GOT3 (cell line): ENCODE measurements at places on chromosomes 1 and 21.

GRCh38 chr1:62235576-62235975 lies 40.9 kb downstream of the L1TD1 start:
- no peak for DNase-seq

- no peak for DNase-seq
Measured at GRCh38 chr1:234500269-234500668, 21.3 kb upstream of the TARBP1 start.

DNA sequence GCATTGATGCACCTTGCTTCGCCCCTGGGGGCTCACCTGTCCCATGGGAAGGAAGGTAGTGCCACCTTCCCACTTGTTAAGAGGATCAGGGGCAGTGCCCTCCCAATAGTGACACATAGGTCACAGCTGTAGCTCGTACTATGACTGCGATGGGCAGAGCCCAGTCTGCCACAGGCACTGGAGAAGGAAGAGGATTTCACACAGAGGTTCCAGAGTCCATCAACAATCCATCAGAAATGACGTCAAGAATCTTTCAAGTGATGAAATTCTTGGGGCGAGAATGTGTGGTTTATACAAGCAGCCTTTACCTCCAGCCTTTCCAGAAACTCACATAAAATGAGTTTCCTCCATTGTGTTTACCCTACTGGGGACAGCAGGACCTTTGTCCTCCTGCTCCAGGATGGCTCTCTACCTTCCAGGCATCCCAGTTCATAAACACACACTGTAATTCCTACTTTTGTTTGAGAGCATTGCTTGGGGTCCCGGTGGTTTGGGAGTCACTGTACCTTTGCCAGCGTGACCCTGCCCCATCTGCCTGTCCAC lies 260.6 kb upstream of the VAMP3 start:
- no peak for DNase-seq

DNA sequence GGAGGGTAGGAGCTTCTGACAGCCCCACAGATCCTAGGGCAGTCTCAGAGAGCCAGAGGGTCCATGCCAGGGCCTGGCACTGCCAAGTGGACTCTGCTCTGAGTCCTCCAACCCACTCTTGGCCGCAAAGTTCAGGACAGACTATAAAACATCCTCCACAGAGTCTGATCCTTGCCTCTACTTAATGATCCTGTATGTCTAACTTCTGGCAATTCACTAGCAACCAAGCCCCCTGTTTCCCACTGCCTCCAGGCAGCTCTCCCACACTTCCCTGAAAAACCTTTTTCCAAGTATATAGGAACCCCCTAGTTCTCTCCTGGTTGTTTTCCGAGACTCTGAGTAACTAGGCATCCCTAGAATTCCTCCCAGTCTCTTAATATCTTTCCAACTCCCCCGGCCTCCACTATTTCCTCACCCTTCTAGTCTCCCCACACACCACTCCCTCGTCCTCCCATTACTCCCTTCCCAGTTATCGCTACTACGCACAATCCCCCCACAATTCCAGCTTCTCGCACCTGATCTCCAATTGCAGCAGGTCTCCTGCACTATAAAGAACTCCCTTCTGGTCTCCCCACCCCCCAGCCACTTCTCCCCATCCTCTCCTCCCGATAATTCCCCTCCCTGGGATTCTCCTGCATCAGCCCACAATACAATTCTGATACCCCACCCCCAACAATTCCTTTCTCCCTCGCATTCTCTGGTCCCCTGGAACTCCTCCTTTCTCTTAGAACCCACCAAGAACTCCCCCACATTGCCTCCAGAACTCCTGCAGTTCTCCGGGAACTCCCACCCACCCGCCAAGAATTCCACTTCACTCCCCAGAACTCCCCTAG lies 574 bp downstream of the IGSF9 start:
- DNase-seq: no peak

DNA sequence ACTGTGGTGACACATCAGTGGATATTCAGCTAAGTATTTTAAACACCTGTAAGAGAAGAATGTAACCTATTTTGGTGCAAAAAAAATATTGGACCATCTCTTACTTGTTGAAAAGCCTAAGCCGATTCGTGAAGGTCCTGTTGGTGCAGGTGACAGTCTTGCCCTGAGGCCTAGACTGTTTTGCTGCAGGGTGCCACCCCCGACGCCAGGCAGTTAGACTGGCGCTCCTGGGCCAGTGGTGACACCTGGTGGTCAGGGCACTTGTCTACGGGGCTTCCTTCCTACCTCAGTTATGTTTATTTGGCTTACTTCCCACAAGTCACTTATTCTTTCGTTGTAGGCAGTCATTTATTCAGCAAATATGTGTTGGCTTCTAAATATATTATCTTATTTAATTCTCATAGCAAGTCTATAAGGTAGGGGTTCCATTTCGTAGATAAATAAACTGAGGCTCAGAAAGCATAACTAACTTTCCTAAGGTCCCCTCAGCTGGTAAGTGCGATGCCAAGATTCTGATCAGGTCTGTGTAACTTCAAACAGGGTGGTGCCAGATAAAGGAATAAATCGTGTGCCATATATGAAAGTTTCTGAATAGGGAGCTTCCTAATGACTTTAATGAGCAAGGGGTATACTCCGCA lies 1.9 kb downstream of the EEIG2 start:
- DNase-seq: no peak

DNA sequence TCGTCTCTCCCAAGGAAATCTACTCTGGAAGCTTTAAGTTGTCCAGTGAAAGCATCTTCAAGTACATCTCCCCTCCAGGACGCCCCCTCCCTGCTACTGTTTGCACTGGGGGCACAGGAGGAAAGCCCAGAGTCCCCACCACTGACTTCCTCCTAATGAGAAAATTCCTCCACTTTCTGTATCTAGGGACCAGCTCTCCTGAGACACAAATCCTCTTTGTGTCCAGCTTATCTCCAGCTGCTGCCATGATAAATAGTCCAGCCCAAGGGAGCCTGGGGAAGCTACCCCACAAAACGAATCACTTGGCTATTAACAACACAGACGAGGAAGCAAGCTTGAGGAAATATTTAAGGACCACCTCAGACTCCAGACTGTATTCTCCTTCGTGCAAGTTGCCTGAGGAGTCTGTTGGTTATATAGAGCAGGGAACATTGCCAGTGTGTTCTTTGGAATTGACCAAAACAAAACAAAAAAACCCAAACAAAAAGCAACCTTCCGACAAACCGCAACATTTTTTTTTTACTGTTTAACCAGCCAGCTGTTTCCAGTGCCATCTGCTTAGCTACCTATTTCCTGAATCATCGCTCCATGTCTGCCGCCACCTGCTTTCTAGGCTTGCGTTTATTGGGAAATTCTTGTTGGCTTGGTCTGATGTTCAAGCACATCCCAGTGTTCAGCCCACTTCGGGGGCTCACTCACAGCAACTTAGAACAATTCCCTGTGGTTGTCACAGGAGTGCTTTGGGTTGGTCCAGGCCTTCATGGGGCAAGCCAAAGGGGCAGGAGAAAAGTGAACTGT lies 7.7 kb downstream of the C1orf226 start:
- DNase-seq: no peak

- DNase-seq: no peak
Measured at GRCh38 chr1:59135761-59136255, 161.1 kb upstream of the FGGY start.

DNA sequence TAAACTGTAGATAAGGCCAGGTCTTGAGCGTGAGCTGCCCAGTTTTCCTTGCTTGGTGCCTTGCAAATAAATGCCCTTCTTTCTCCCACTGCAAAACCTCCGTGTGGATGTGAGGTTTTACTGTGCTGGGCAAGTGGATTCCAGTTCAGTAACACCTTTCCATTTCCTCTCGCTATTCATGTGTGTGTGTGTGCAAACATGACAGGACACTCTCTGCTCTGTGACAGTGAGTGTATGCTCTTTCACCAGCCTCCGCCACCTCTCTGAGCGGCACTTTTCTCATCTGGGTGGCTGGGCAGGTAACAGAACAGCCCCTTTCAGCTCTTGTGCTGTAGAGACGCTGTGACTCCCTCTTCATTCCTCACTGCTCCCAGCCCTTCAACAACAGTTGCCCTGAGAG lies 23.9 kb downstream of the CNIH3 start:
- no peak for DNase-seq

DNA sequence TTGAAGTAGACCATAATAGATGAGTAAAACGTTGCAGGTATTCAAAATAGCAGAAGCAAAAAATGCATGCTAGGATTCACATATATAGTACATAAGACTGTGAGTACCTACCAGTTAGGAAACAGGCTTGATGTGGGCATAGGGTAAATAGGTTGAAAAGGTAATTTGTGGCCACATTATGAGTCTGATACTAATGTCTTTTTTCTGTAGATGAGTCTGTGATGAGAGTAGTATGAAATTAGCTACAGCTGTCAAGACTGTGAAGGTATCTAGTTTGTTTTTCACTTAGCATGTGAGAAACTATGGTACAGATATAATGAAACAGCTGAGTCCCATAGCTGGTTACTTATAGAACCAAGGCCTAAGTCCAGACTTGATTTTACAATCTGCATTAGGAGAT lies 12.4 kb upstream of the SPATA1 start:
- DNase-seq: no peak

- no peak for DNase-seq
Measured at GRCh38 chr1:8671306-8671917, 146.0 kb downstream of the RERE start.

DNA sequence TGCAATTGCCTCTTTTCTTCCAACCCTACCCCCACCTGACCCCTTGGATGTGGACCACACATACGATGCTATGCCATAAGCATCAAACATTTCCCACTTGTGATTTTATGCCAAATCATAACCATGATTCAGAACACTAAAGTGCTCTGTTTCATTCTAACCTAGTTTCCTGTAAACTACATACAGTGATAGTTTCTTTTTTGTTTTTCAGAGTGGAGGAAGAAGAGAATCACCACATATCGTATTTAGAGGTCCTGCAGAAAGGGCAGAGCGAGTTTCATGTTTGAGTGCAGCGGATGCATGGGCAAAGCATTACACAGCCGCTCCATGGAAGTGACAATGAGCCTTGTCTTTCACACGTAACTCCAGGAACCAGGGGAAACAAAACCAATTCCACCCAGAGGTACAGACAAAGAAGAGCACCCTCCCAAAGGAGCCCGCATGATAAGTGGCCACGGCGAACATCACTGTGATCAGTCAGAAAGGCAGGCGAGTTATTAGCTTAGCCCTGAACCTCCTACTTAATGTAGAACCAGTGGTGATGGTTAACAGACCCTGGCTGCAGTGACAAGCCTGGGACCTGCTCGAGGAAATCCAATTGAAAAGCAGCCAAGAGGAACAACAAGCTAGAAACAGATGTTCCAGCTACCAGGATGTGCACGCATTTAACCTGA lies 64.0 kb upstream of the ZNF281 start:
- DNase-seq: no peak

DNA sequence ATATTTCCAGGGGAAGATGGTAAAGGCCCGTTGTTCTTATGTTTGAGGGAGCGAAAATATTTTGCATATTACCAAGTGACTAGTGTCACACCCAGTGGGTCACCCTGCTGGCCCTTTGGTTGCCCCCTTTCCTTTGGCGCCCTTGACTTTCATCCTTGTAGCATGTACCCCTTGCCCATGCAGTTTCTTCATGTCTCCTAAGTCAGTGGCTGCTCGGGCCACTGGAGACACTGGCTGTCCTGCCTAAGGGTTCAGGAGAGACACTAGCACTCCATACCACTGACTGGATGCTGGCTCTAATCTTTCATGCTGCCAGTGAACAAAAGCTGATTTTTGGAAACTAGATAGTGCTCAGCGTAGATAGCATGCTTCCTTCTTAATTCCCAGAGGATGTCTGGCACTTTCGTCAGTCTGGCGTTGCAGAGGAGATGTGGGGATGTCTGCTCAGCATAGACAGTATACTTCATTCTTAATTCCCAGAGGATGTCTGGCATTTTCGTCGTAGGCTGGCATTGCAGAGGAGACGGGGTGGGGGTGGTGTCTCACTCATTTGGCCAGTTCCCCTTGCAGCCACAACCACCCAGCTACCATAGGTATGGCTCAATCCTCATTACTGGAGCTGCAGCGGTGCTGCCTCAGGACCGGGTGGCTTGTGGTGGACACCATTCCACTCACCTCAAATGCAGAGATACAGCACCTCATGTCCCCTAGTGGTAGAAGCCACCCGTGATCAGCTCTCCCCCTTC lies 770.9 kb upstream of the TPTE start:
- no peak for DNase-seq

DNA sequence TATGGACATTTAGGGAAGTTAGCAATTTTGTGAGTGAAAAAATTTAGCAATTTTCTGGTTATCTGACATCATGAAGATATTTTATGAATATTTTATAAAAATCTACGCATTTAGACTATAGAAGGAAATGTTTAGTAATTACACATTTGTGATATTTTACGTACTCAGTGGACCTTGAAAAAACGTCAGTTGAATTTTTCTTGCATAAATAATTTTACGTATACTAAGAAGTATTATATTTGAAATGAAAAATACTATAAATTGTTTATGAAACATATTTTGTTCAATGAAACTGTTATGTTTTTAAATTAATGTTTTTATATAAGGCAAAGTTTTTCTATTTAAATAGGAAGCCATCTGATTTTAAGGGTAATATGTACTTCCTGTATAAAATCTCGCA lies 462.8 kb downstream of the NCAM2 start:
- no peak for DNase-seq

DNA sequence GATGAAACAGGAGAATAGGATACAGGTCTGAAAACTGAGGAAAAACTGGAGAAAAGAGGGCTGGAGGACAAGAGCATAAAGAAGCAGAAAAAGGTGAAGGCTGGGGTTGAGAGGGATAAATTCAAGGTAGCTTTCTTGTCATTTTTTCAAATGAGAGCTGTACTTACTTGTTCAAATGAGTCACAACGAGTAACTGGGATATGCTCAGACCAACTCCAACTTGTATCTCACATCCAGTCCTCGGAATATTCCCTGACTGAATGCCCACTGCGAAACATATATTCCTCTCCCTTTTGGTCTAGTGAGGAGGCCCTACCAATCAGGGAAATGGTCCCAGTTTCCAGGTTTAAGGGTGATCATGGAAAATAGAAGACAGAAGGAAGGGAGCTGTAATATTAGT lies 343.4 kb downstream of the HHIPL2 start:
- DNase-seq: no peak

DNA sequence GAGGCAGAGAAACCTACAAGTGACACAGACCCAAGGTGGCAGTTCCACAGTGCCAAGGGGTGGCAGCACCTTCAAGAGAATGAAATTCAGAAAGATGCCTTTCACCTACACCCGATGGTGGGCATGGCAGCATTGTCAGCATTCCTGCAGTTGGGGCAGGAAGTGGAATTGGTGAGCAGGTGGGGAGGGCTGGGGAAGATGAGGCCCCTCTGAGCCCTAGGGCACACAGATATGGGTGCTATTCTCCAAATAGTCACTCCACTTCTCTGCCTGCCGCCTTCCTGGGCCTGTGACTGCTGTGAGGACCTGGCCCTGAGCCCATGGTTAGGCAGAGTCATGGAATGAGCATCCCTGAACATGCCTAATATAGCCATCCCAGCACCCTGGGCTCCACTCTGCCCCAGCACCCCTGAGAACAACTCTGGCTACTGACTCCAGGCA lies 8.3 kb downstream of the SHISA4 start:
- DNase-seq: no peak
